ENCODE measurements at places on chromosomes 1 and 21. TPM values are rescaled to one million over a fixed set of nuclear protein-coding genes. Genes with fewer than 3 reads are reported as not detected.

The CFHR5 gene
- not detected for total RNA-seq

The PKP1 gene
- total RNA-seq, result 0.24 TPM

The SV2A gene
- 26.8 TPM for total RNA-seq

The NOS1AP gene
- 0.39 TPM for total RNA-seq

The UTS2 gene
- not detected for total RNA-seq

The UBL4B gene
- total RNA-seq, result not detected

All from epithelial cell of alveolus of lung (primary cell).